ENCODE measurements at places on chromosomes 3 and 15.

- DNase-seq = no peak
These were observed 20.9 kb downstream of the B3GALNT1 start for GRCh38 chr3:161084277-161084676.

DNA sequence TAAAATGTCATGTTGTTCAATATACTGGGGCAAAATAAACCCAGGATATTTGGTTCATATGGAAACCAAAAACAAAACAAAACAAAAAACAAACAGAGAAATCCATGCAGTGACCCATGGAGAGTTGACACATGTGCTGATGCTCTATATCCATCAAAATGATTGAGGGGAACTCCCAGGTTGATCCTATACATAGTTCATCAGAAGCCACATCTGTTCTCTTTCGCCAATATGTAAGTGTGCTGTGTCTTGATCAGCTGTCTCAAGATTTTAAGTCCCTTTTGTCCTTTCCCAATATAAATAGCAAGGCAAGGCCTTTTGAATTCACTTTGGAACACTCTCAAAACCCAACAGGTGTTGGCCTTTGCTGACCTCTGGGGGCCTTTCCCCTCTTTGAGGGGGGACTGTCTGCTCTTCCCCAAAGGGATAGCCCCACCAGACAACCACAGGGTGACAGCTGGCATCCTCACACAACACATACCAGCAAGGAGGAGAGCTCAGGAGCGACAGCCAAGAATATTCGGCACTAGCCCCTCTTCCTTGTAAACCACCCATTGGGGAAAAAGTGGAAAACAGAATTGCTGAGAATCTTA is 209.4 kb upstream of the CD96 start:
- DNase-seq = no peak

DNA sequence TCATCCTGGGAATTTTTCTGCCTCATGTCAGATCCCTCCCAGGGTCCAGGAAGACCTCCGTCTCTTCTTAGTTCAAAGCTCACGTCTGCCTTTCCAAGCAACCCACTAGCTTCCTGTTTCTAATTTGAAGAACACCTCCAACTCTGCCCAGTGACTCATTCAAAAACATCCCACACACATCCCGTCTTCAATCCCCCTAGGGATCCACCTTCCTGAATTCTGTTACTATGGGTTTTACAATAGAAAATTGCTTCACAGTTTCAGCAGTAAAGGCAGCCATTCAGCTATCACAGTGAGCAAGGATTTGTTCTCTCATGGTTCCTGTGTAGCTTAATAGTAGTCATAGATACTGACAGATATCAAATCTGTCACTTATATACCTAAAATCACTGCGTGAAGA is 308.3 kb upstream of the CCDC54 start:
- DNase-seq = no peak

- DNase-seq = no peak
These were observed 206.5 kb downstream of the XXYLT1 start for GRCh38 chr3:195064300-195064931.

DNA sequence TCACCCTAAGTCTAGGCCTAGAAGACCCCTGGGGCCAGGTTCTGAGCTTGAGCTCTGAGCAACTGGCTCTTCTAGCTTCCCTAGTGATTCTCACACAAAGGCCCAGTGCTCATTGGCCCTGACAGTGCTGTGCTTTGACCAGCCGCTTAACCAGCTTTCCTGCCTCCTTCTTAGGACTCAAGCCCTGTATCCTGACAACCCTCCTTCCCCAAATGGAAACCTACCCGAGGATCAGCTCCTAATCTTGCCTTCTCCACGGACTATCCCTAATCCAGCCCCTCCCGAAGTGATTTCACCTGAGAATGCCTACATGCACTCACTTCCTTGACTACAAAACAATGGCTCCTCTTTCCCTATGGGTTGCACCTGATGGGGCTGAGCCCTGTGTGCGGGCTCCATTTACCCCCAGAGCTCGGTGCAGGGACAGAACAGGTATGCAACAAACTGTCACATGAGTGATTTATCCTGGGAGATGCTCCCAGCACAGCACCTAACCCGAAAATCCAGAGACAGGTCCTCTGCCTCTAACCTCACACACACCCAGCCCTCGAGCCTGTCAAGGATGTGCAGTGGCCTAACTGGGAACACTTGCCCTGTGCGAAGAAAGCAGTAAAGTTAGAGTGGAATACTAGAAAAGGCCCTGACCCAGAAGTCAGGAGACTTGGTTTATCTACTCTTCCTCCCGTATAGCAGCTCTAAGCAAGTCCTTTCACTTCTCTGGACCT is 2.3 kb downstream of the MEGF11 start:
- no peak for DNase-seq

DNA sequence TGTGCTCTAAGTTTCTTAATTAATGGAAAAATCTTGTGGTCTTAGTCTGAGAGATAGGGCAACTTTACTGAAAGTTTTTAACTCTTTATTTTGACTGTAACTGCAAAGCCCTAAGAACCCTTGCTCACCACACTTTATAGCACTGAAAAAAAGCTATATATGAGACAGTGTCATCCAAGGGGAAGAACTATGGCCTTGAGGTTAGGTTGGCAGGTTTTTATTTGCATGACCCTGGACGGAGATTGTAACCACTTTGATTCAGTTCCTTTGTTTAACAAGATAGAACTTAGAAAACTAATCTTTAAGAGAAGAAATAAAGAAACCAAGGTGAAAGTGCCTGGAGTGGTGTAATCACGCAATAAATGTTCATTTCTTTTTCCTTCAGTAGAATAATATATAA is 30.6 kb upstream of the LYSMD4 start:
- DNase-seq = no peak

GRCh38 chr3:62242831-62243509 is 130.4 kb downstream of the FEZF2 start:
- DNase-seq = no peak

- peak; percentile 35 for DNase-seq
These were observed 18.9 kb downstream of the CX3CR1 start for GRCh38 chr3:39260957-39261356.

DNA sequence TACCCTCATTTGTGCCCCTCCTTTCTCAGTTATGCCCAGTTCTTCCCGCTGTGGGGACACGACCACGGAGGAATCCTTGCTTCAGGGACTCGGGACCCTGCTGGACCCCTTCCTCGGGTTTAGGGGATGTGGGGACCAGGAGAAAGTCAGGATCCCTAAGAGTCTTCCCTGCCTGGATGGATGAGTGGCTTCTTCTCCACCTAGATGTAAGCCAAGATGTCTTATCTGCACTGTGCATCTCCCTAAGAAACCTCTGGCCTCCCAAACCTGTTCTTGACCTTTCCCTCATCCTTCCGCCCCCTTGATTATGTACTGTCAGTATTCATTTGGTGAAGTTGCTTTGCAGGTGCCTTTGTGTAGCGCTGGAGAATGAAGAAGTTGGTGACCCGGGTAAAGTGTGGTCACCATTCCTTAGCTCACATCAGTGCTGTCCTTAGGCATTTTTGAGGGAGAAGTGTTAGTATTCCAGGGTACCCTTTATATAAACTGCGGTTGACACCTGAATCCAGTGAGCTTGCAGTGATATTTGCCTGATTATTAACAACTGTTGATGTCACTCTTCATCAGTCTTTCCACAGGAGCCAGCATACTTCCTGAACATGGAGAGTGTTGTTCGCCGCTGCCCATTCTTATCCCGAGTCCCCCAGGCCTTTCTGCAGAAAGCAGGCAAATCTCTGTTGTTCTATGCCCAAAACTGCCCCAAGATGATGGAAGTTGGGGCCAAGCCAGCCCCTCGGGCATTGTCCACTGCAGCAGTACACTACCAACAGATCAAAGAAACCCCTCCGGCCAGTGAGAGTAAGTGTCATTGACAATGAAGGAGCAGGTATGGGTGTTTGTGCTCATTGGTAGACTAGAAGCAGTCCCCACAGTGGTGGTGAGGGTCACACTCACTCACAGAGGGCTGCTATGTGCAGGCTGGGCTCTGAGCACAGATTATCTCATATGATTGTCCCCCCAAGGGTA is 966 bp downstream of the ALAS1 start:
- no peak for DNase-seq

- DNase-seq = no peak
These were observed 373.5 kb downstream of the SHQ1 start for GRCh38 chr3:72474775-72475174.

DNA sequence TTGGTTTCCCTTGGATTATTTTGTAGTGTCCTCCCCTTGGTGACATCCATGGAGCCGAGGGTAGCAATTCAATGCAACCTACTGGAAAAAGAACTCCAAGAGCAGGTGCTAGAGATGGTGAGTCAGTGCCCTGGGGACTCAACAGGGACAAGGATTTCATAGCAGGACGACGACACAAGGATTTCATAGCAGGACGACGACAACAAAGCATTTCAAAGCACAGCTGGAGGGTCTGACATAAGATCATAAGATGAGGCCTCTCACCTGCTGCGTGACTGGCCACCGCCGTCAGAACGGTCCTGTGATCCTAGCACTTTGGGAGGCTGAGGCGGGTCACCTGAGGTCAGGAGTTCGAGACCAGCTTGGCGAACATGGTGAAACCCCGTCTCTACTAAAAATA is 22.5 kb downstream of the NRROS start:
- no peak for DNase-seq

DNA sequence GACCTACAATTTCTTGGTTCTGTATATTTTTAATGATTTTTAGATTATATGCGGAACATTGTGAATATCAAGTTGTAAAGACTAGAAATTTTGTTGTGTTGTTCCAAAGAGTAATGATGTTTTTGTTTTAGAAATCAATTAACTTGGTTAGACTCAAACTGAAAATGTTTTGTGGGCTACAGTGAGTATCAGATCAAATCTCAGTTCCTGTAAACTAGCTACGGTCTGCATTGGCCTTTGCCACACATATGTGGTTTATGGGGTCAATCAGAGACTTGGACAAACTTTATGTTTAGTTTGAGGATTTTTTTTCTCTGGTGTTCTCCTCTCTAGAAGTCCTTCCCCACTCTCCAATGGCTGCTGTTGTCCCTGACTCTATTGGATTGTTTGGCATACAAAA is 308.0 kb upstream of the THRB start:
- no peak for DNase-seq

DNA sequence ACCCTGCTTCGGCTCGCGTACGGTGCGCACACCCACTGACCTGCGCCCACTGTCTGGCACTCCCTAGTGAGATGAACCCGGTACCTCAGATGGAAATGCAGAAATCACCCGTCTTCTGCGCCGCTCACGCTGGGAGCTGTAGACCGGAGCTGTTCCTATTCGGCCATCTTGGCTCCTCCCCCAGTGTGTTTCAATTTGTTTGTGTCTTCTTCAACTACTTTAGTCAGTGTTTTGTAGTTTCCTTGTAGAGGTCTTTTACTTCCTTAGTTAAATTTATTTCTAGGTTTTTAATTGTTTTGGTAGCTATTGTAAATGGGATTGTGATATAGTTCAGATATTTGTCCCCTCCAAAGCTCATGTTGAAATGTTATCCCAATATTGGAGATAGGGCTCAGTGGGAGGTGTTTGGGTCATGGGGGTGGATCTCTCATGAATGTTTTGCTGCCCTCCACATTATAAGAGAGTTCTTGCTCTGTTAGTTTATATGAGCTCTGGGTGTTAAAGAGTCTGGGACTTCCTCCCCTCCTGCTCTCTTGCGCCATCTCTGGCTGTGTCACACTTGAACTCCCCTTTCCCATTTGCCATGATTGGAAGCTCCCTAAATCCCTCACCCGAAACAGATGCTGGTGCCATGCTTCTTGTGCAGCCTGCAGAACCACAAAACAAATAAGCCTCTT is 304.4 kb downstream of the DOCK3 start:
- no peak for DNase-seq

GRCh38 chr15:67884514-67885174 is 44.8 kb upstream of the RNU6-1 start:
- DNase-seq = peak; percentile 53

DNA sequence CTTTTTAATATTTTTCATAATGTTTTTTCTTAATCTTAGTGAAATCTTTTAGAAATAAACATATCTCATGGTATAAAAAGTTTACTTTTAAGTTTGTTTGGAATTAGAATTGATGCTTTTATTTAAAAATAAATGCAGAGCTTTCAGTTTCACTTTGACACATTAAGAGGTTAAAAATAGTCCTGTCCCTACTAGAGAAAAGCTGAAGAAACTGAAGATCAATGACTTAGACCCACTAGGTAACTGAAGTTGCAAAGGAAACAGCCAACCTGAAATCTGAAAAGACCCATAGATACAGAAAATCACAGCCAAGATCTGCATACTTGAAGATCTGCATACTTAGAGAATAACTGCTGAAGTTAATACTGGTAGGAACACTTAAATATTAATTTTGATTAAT is 237.6 kb downstream of the RAP2B start:
- DNase-seq = no peak

GRCh38 chr3:144409319-144409718 is 437.7 kb downstream of the DIPK2A start:
- DNase-seq = no peak

All from substantia nigra (tissue), 51 donors.